ENCODE measurements at places on chromosomes 3 and 15.

DNA sequence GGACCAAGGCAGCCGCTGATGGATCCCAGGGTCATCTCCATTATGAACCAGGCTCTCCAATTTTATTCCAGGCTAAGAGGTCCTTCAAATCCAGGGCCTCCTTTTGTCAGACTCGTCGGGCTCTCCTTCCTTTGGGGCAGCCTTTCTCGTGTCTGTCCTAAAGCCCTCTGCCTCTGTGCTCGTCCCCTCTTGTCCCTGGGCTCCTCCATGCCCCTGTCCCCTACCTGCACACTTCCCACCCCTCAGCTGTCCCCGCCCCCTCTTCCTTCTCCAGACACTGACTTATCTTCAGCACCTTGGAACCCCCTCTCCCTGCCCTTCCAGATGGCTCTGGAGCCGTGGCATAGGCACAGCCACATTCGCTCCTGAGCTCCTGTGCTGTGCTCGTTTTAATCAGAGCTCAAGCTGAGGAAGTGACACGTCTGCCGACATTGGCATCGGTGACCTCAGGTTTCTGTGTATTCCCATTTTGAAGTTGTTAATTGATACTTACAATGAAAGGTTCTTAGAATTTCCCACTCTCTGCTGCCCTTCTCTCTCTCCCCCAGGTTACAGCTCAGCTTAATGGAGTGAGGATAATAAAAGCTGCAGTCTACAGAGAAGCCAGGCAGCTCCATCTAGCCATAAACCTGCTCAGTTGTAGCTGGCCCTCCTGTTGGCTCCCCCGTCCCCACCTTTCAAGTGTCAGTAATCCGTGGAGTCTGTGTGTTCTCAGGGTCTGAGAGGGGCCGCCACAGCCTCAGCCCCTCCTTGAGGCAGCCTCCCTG is 51.1 kb upstream of the SEC22A start:
- no peak for DNase-seq

DNA sequence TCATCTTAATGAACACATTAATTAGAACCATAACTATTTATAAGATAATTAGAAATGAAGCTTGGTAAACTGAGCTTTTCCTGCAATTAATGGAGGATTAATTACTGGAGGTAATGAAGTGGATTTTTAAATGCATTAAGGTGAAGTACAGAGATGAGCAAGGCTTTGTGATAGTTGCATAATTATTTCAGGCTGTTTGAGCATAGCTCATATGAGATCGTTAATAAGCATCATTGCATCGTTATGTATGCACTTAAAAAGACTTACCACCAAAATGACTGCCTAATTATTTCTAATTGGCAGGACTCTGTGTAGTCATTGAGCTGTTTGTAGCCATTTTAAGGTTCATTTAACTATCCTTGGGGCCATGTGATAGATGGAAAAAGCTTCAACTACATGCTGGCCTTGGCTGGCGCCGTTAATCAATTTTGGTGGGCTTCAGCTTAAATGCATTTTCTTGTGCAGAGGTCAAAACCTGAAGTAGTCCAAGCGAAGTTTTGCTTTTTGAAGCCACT is 55.3 kb downstream of the RSRC1 start:
- DNase-seq, result no peak

DNA sequence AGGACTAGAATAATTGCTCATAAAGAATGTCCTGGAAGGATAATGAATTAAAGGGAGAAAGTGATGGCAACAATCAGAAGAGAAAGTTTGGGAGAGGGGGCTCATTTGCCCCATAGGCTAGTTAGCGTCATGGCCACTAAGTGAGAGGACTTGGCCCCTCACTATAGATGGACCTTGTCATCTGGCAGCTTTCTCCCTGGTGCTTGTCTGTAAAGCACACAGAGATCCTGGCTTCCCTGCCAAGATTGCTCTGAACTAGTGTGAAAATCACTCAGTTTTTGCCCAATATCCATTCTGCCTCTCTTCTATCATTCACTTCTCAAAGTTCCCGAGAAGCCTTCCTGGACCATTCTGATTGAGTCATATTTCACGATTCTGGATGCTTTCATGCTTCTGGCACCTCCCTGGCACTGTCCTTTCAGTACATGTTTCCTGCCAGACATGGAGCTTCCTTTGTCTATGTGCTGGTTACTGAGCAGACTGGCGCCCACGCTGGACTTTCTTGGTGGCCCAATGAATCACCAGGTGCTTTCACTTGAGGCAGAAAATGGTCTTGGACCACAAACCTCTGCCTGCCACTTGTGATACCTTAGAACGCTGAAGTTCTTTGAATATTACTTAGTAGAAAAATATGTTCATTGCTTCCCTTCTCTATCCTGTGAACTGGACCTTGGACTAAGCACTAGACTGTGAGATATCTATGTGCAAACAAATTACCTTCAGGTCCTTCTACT is 709.6 kb upstream of the CFAP20DC start:
- DNase-seq, result no peak

DNA sequence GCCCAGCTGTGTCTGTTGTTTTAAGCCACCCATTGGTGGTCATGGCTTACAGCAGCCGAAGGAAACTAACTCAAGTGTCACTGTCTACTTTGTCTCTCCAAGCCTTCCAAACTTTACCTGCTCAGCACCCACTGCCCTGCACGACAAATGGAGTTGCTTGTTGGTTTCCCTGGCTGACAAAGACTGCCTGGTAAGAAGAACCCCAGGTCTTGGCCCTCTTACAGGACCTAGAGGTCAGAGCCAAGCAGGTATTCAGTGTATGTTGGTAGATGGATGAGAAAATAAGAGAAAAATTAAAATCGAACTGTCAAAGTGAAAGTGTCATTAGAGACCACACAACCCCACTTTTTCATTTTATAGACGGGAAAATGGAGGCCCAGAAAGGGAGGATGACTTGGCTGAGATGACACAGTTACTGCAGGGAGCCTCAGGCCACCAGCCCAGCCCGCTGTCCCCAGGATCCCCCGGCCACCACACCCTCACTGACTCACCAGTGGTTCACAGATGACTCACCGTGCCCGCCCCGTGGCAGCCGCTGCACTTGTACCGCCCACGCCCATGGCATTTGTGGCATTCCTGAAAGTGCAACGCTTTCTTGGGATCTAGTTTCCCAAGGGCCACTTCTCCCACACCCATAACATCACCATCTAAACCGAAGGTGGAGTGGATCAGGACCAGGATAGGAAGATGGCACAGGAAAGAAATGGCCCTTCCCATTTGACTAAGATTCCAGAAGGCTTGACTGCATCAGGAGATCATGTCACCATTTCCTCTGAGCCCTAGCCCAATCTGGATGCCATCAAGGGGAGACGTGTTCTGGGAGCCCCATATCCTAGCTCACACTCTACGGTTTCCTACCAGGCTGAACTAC is 15.2 kb downstream of the SSUH2 start:
- peak; percentile 56 for DNase-seq

GRCh38 chr3:38038447-38038911 is 529 bp upstream of the DLEC1 start:
- DNase-seq, result no peak

Measured in stimulated activated CD4-positive, alpha-beta T cell treated with anti-CD3 and anti-CD28 coated beads, Interleukin-12 subunit alpha, Interleukin-12 subunit beta, amount 100 ng/mL, for 4 hours (primary cell).